ENCODE measurements at places on chromosomes 13 and 19.

DNA sequence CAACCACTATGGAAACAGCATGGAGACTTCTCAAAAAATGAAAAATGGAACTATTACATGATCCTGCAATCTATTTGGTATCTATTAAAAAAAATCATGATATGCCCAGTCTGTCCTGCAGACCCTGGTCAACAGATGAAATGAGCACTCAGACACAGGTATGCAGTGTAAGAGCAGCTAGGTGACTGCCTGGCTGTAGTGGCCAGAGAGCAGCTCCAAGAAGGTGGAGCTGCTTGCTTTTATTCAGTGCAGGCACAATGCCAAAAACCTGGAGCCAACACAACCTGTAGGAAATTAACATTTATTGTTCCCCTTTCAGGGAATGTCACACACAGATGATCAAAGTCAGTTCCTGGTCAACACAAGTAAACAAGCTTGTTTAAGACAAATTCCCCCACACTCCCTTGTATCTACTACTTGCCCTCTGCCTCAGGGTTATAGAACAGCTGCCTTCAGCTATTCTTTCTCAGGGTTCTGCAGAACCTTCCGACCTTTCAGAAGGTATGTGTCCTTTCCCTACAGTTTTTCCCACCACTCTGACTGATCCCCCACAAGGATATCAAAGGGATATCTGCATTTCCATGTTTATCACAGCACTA is 933.7 kb upstream of the SLITRK5 start:
- DNase-seq, result no peak

DNA sequence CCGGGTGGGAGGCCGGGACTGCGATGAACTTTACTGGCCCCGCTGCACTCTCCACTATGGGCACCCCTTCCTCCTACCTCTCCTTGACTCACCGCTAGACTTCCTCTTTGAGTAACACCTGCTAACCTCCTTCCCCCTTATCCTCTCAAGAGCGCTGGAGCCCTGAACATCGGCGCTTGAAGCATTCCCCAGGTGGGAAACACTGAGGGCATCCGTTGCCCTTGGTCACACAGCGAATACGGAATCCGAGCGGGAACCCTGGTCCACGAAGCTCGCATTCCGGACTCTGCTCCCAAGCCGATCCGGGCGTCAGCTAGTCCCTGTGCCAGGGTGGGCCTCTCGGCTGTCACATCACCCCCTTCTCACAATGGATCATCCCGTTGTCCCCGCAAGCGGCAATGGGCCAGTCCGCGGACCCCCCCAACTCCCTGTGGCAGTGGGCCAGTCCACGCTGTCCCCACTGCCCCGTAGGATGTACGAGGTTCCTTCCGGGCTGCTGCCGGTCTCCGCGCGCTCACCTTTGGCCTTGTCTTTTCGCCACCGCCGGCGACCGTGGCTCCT is 4.2 kb downstream of the LIPE start:
- no peak for DNase-seq

DNA sequence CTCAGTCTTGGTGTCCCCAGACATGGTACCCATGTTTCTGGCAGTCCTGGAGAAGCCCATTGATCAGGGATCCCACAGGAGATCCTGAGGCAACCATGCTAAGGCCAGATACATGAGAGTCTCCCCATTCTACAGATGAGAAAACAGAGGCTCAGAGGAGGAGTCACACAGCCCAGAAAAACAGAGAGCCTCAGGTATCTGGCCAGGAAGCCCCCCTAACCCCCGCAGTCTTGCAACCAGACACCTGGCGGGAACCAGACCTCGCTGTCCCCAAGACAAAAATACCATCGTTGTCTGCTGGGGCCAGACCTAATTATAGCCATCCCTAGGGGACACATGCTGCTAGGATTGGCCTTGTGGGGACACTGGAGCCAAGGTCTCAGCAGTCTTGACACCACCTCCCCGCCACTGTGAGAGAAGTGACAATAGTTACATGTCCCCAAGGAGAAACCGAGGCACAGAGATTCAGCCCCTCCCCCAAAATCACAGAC is 1.6 kb upstream of the PDE4C start:
- DNase-seq, result no peak

DNA sequence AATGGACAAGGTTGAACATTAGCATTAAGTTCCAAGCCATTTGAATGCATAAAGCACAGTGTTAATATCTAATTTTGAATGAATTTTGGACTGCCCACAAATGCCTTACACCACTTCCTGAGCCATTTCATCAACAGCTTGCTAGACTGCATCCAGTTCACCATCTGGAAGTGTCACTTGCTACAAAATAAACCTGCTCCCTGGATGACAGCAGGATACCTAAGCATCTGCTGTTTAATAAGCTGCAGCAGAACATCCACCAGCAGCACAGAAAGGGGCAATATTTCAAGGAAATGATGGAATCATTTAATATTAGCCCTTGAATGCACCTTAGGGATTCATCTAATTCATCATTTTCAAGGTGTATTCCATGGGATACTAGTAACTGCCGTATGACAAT is 76.6 kb upstream of the PCDH9 start:
- DNase-seq, result no peak

GRCh38 chr13:50422181-50423148 is 407.2 kb downstream of the KCNRG start:
- DNase-seq, result no peak
